Lung (tissue), 17 donors: ENCODE measurements at places on chromosomes 5 and 9. TPM values are rescaled to one million over a fixed set of nuclear protein-coding genes. Genes with fewer than 3 reads are reported as not detected.

Gene RAB3C
- 0.35 TPM for polyA plus RNA-seq

Gene CER1
- polyA plus RNA-seq: not detected

Gene PTGES
- 8.0 TPM for polyA plus RNA-seq

Gene SAXO1
- polyA plus RNA-seq: 0.02 TPM

Gene TAF11L10
- polyA plus RNA-seq: not detected

Gene TRIM14
- 17.7 TPM for polyA plus RNA-seq

Gene LEAP2
- 0.50 TPM for polyA plus RNA-seq

DNA sequence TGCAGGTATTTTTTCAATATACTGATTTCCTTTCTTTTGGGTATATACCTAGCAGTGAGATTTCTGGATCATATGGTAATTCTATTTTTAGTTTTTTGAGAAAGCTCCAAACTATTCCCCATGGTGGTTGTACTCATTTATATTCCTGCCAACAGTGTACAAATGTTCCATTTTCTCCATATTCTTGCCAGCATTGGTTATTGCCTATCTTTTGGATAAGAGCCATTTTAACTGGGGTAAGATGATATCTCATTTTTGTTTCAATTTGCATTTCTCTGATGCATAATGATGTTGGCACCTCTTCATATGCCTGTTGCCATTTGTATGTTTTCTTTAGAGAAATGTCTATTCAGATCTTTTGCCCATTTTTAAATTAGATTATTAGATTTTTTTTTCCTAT is 85.6 kb upstream of the FST start:
- no peak for DNase-seq

DNA sequence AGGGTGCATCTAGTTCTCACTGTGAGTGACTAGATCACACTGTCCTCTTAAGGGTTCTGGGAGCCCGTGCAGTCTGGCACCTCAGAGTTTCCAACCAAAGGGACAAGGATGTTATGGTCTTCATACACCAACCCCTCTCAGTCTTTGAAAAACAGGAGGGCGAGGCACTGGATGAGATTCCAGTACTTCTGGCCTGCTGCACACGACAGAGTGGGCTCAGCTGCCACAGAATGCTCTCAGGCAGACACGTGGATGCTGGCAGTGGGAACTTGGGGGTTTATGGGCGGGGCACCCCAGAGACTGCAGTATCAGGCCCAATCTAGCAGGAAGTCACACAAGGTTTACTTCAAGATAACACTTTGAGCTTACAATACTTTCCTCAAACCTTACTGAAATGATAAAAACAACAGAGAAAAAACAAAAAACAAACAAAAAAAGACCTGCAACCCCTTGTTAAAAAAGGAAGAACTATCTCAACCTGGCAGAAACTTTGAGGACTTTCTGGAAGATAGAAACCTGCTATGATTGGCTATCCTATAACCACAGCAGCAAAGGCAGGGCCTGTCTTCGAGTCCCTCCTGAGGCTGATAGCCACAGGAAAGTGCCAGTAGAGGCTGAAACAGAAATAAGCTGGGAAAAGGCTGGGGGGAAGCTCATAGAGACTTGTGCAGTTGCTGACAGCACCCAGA is 28.3 kb upstream of the TGFBR1 start:
- no peak for DNase-seq

- DNase-seq: no peak
Observed at GRCh38 chr5:121175986-121176385, 675.7 kb upstream of the FTMT start.

DNA sequence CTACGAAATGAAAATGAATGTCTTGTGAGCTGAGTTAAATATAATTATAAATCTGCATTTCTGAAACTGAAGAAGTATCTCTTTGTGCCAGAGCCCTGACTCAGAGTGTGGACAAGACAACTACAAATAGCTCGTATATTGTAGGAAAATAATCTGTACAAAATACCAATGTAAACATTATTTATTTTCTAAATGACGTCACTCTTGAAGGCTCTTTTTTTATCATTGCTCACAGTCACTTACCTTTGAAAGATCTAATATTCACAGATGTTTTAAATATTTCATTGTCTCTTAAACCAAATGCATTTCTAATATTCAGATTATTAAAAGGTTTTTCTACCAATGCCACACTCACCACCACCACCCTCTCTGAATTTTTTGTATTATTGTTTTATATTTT is 226.1 kb downstream of the SLCO4C1 start:
- no peak for DNase-seq

GRCh38 chr9:95138474-95138873 is 179.0 kb downstream of the FANCC start:
- no peak for DNase-seq

- peak; percentile 48 for DNase-seq
Observed at GRCh38 chr9:16571127-16571802, 299.2 kb downstream of the BNC2 start.

DNA sequence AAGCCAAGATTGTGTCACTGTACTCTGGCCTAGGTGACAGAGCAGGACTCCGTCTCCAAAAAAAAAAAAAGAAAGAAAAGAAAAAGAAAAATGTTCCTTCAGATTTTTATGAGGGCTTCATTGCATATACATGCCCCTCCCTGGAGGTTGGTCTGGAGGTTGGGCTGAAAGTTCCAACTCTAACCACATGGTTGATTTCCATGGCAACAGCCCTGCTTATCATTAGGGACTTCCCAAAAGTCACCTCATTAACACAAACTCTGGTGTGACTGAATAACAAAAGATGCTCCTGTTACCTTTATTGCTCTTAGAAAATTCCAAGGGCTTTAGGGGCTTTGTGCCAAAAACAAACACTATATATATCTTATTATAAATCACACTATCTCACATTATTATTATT is 113.8 kb downstream of the TMC1 start:
- no peak for DNase-seq

- peak; percentile 58 for DNase-seq
Observed at GRCh38 chr9:18707061-18707461, 233.1 kb downstream of the ADAMTSL1 start.

- peak; percentile 11 for DNase-seq
Observed at GRCh38 chr9:93577975-93578682, 1.7 kb downstream of the PHF2 start.

GRCh38 chr5:166505067-166505466 is 1786.4 kb upstream of the WWC1 start:
- DNase-seq: no peak

DNA sequence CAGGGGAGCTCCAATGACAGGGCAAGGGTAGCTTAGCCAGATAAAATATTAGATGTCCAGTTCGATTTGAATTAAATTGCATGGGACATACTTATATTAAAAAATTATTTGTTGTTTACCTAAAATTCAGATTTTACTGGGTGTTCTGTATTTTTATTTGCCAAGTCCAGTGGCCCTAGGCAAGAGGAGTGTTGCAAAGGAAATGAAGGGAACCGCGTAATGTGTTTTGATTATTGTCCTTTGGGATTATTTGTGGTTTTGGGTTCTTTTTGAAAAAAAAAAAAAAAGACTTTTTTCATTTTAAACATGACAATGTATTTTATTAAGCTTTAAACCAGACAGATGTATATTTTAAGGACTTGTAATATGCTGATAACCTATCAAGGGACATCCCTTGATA is 179.3 kb downstream of the C9orf152 start:
- DNase-seq: no peak

DNA sequence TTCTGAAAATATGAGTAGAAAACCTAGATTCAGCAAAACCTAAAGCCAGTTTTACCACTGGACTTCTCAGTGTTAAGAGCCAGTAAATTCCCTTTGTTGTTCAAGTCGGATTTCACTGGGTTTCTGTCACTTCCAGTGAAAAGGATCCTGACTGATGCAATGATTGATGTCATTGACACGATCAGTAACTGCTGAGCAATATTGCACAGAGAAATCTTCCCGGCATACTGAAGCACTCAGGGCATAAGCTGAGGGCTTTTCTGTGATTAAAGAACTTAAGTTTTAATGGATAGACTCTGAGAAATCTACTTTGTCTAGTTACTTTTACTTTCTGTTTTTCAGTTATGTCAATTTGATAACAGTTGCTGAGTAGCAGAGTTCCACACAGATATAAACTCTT is 61.9 kb downstream of the DENND1A start:
- no peak for DNase-seq

- no peak for DNase-seq
Observed at GRCh38 chr5:74422671-74423070, 217.9 kb downstream of the ENC1 start.

DNA sequence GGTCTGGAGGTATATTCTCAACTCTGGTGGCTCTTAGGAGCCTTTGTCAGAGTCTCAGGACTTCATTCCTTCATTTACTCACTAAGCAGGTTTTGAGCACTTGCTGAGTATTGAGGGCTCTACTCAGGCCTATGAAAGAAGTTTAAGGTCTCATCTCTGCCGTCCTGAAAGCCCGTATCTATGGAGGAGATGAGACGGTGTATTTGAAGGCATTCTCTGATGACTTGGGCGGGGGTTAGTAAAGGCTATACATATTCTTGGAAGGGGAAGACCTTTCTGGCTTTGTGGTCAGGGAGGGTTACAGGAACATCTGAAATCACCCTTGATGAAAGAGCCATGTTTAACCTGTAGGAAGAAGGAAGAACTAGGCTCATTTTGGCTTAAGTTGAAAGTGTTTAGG is 21.9 kb downstream of the RASGRF2 start:
- no peak for DNase-seq

GRCh38 chr9:128689293-128689774 is 312 bp downstream of the SET start:
- no peak for DNase-seq

DNA sequence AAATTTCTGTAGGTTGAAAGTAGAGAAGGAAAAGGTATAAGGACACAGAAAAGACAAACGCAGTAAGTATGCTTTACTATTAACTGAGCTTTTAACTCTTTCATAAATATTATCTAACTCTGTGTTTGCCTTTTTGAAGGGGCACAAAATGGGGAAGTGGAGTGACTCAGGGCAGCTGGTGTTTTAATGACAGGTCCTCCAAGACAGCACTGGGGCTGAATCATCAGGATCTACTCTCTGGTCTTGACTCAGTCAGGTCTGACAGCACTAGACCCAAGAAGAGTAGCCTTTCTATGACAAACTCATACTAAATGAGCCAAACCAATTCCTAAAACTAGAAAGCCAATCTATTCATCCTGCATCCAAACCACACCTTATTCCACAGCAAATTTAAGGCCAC is 102.2 kb downstream of the APTX start:
- no peak for DNase-seq
